Dermis microvascular lymphatic vessel endothelial cell (primary cell): ENCODE measurements at places on chromosomes 6 and 20.

GRCh38 chr6:128720891-128721290 lies 162.0 kb upstream of the LAMA2 start:
- DNase-seq, result no peak

DNA sequence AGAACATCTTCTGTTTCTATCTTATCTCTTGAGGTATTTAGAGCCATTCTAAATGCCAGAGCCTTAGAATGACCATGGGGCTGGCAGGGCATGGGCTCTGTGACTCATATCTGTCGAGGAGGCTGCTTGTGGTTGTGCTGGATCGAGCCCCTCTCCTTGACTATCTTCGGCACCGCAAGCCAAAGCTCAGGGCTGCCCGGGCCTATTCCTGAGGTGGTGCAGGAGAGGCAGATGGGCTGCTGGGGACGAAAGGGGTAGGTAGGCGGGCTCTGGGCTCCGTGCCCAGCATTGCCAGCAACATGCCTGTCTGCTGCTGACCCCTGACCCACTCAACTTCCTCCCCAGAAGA lies 89.9 kb downstream of the NOL4L start:
- DNase-seq, result no peak

DNA sequence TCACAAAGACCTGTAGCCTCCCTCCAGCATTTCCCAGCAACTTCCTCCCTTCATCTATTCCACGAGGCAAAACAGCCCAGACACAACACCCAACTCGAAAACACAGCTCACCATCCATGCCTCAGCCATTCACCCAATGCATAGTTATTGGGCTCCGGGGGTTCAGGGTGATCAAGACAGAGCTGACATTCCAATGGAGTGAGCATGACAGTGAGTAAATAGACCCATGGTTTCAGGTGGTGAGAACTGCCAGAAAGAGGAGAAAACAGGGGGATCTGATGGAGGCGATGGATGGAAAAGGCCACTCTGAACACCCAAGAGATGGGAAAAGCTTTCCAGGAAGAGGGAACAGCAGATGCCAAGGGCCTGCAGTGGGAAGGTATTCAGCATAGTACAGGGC lies 5.9 kb downstream of the CASS4 start:
- DNase-seq, result no peak

- DNase-seq, result no peak
Measured at GRCh38 chr6:45416700-45417099, 39.0 kb upstream of the SUPT3H start.

- no peak for DNase-seq
Measured at GRCh38 chr6:65117817-65118409, 589.1 kb downstream of the EYS start.

DNA sequence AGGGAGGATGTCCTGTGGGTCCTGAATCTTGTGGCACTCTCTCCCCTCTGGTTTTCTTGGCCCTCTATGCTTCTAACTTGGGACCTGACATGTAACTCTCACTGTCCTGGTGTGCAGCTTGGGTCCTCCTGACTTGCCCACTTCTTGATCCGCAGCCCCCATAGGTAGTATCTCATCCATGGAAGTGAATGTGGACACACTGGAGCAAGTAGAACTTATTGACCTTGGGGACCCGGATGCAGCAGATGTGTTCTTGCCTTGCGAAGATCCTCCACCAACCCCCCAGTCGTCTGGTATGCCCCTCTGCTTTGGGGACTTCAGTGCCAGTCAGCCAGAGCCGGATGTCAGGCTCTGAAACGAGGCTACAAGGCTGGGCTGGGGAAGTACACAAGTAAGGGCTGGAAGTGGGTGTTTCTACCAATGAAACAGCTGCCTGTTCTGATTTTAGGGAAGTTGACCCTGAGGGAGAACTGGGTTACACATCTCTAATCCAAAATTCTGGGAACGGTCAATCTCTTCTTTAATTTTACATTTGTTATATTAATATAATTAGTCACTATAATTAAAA lies 641 bp downstream of the DBNDD2 start:
- no peak for DNase-seq

- no peak for DNase-seq
Measured at GRCh38 chr20:44769481-44769863, 23.8 kb downstream of the KCNK15 start.

DNA sequence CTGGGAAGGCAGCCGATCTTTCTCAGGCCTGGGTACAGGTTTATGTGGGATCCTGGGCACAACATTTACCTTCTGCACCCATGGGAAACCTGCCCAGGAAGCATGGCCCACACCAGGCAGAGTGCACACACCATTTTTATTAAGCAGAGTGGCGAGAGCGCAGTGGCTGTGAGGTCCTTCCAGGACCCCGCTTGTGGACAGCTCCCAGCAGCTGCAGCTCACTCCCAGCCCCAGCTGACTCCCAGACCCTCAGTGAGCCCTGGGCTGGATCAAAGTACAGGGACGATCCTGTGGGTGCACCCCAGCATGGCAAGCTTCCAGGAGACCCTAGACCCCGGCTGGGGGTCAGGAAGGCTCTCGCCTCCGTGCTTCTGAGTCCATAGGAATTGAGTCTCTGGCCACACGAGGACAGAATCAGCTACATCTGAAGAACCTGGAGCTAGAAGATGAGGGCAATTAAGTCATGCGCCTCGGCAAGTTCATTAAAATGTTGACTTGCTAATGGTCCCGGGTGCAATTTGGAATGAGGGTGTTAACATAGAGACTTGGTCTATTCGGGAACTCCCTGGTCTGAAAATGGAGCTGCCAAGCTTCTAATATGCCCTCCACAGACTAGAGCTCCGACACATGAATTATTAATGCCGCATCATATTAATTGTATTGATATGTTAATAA lies 65.4 kb upstream of the SLCO4A1 start:
- DNase-seq, result peak; percentile 42
